ENCODE measurements at places on chromosomes 6 and 20.
A peak's percentile ranks its signal among the peaks of the same experiment; 100 is the strongest.

- no peaks in the 10 kb centered on the region for H3K36me3 ChIP-seq
- DNase-seq: no peak
- H3K4me1 ChIP-seq: no peaks in the 10 kb centered on the region
- no peak overlapping the region for H3K4me3 ChIP-seq
- H3K27ac ChIP-seq: no peak overlapping the region
These were observed 127.9 kb upstream of the BACH2 start for GRCh38 chr6:90424580-90424979.

- no peaks in the 10 kb centered on the region for H3K4me1 ChIP-seq
- no peaks in the 10 kb centered on the region for H3K27me3 ChIP-seq
- H3K36me3 ChIP-seq: no peaks in the 10 kb centered on the region
- no peak overlapping the region for H3K4me3 ChIP-seq
- DNase-seq: no peak
- no peak overlapping the region for H3K27ac ChIP-seq
These were observed 27.3 kb downstream of the WRNIP1 start for GRCh38 chr6:2792330-2793110.

DNA sequence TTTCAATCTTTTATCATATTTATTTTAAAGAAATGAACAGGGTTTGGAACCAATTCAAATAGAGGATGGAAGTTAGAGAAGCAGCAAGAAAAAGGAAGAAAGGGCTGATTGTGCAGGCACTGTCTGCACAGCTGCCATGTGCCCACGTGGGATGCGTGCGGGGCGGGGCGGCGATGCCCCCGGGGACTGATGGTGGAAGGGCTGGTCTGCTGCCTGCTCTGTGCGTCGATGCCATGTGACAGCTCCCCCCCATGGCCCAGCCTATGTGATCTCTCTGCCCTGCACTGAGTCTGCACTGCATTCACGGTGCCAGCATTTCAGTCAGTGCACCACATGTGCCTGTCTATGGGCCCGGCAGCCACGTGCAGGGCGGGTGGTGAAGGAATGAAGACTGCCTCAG, 96.4 kb downstream of the IRF4 start:
- DNase-seq: no peak
- no peak overlapping the region for H3K4me3 ChIP-seq
- H3K27me3 ChIP-seq: no peaks in the 10 kb centered on the region
- no peak overlapping the region for H3K27ac ChIP-seq
- no peaks in the 10 kb centered on the region for H3K36me3 ChIP-seq
- no peaks in the 10 kb centered on the region for H3K4me1 ChIP-seq

GRCh38 chr20:43658069-43658722, 8.7 kb upstream of the MYBL2 start:
- H3K27me3 ChIP-seq: no peaks in the 10 kb centered on the region
- no peaks in the 10 kb centered on the region for H3K36me3 ChIP-seq
- peak overlapping the region; percentile 59 for H3K4me3 ChIP-seq
- H3K27ac ChIP-seq: peak overlapping the region; percentile 77
